NK-92 treated with Interleukin-12 subunit alpha and Interleukin-12 subunit beta, amount 100 ng/mL, for 24 hours (cell line): ENCODE measurements at places on chromosomes 3 and 15.

- DNase-seq: no peak
These were observed 664 bp downstream of the PARP3 start for GRCh38 chr3:51942603-51943450.

DNA sequence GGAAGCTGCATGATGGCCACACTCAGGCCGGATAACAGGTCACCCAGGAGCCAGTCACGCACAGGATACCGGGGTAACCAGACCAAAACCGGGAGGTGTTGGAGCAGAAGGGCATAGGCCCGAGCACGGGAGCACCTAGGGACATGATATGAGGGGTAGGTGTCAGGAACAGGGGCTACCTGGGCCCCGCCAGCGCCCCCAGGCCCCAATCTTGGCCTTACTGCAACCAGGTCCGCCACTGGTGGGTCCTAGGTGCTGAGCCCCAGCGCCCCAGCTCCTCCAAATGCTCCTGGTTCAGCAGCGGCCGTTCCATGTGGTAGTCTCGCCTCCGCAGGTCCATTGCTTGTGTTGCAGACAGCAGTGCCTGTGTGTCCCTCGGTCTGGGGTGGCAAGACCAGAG is 2.0 kb downstream of the SLC26A6 start:
- no peak for DNase-seq

GRCh38 chr3:124680521-124680920 is 49.7 kb upstream of the UMPS start:
- DNase-seq: no peak

- no peak for DNase-seq
These were observed 25.7 kb downstream of the TGFBR2 start for GRCh38 chr3:30632065-30632464.

DNA sequence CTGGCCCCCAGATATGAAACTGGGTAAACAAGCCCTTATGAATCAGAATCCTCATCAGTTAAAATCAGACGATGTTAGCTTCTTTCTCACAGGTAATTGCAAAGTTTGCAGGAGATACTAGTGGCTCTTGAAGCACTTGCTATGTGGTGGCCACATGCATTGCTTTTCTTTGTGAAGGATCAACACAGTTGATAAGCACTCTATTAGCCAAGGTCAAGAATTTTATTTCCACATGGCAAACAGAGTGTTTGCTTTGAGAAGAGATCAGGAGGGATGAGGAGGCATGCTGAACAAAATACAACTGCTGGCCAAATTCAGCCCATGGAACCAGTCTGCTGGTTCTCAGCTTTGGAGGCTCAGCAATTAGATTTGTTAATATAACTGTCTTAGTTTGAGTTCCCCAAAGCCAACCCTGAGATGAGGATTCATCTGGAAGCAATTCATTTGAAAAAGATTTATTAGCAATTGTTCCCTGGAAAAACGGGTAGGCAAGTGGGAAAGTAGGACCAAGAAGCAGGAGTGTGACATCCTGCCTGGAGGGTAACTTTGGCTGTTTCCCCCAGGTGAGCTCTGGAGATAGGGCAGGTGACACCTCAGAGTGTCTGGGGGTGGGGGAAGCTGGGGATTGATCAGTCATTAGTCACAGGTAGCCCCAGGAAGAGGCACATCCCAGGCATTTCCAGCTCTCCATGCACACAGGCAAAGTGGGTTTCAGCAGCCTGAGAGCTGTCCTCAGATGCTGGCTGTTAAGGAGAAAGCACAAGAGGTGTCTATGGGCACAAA is 180.3 kb downstream of the ABHD5 start:
- DNase-seq: no peak

DNA sequence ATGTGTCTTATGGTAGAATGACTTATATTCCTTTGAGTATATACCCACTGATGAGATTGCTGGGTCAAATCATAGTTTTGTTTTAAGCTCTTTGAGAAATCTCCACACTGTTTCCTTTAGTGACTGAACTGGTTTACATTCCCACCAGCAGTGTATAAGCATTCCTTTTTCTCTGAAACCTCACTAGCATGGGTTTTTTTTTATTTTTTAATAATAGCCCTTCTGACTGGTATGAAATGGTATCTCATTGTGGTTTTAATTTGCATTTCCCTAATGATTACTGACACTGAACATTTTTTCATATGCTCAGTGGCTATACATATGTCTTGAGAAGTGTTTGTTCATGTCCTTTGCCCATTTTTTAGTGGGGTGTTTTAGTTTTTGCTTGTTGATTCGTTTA is 494.3 kb downstream of the SQOR start:
- DNase-seq: no peak

GRCh38 chr15:55250392-55250791 is 39.2 kb downstream of the RAB27A start:
- DNase-seq: no peak

DNA sequence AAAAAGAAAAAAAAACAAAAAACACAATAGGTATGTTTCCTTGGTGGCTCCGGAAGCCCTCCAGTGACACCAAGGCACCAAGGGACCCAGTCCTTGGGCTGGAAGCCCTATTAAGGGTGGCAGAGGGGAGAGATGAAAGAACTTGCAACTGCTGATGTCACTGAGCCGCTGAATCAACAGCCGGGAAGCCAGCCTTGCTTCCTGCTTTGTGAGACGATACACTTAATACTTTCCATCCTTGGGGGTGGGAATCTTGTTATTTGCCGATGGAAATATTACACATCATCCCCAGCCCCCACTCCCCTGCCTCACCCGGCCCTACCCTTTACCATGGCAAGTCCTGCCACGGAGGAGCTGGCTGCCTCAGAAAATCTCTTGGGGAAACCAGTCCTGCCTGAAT is 5.6 kb upstream of the ISLR2 start:
- DNase-seq: no peak

DNA sequence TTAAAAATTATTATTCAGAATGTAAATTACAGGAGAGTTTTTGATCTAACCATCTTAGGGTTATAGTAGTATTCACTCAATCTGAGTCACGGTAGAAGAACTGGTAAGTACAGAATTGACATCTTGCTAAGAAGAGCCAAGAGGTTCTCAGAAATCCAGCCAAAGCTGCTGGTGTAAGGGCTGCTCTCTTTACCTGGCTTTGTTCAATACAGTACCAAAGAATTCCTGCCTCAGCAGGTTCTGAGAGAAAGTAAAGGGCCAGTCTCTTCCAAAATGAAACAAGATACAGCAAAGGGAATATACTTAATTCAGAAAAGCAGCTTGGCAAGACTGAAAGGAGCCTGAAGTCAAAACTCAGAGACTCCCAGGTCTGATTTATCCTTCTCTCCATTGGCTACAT is 193.1 kb downstream of the TNIK start:
- no peak for DNase-seq

- no peak for DNase-seq
These were observed 1399.7 kb upstream of the CADM2 start for GRCh38 chr3:83559082-83559481.

DNA sequence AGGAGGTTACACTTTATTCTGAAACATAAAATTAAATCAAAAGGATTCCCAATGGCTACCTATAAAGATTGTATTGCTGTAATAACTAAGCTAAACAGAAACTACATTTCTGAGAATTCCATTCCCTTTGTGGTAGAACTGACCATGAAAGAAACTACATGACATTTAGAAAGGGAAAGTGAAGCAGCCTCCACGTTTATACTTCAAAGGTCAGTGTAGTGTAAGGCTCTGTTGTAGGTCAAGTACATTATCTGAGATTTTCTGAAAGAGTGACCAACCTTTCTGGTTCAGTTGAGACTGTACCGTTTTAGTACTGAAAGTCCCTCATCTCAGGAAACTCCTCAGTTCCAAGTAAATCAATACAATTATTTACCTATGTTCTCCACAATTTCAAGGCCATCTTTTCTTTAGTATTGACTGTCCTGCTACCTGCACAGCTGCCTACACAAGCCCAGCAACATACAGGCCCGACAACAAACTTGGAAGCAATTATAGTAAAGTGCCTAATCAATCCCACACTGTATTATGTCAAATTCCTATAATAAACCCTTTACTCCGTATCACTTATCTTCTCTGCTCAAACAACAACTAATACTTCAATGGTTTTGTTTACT is 343.0 kb downstream of the PLOD2 start:
- DNase-seq: no peak

GRCh38 chr3:79886204-79886603 is 118.4 kb upstream of the ROBO1 start:
- DNase-seq: no peak

DNA sequence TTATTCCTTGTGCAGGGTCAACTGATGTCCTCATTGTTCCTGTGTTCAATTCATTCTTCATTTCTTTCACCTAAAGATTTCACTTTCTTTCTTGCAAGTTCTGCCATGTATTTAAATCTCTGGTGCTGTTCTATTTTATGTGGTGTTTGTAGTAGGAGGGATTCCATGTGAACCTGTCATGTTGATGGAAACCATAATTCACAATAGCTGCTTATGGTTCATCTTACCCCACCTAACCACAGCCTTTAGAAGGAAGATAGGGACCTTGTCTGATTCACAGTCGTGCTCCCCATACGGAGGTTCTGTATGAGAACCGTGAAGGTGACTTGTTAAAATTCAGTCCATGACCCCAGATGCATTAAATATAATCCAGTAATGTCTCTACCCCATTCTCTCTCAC is 21.9 kb downstream of the SLCO2A1 start:
- DNase-seq: no peak

- DNase-seq: no peak
These were observed 426.2 kb upstream of the BCHE start for GRCh38 chr3:166263460-166263859.

GRCh38 chr3:97974996-97975395 is 2.8 kb upstream of the RIOX2 start:
- no peak for DNase-seq

DNA sequence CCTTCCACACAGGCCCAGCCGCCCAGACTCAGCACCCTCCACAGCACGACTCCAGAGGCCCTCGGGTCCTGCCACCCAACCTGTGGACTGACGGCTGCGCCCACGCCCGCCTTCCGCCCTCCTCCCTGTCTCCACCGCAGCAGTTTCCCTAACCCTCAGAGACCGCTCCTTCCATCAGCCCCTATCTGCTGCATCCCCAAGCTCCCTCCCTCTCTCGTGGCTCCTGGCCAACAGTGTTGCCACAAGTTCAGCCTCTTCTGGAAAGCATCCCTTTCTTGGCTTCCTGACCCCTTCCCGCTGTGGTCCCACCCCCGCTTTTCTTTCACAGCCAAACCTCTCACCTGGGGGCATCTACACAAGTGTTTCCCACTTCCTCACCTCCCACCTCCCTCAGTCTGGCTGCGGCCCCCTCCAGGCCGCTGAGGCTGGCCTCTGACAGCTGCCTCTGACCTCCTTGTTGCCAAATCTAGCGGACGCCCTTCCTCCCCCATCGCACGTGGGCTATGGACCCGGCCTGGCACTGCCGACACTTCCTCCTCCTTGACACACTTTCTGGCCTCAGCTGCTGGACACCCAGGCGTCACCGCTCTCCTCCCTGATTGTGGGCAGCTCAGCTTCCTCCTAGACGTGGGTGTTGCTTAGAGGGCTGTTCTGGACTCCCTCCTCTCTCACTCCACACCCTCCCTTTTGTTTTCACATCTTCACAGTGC is 168.8 kb upstream of the TLE3 start:
- DNase-seq: peak; percentile 82

- no peak for DNase-seq
These were observed 1.4 kb downstream of the PFN2 start for GRCh38 chr3:149969110-149969939.

- no peak for DNase-seq
These were observed 216.2 kb downstream of the STT3B start for GRCh38 chr3:31748933-31749295.
